ENCODE measurements at places on chromosomes 16 and 17. TPM values are rescaled to one million over a fixed set of nuclear protein-coding genes. Genes with fewer than 3 reads are reported as not detected.

GRCh38 chr17:40695874-40696472 is 7.6 kb downstream of the KRT24 start:
- H3K27me3 ChIP-seq: no peaks in the 10 kb centered on the region
- peak overlapping the region; percentile 34 for H3K27ac ChIP-seq

DNA sequence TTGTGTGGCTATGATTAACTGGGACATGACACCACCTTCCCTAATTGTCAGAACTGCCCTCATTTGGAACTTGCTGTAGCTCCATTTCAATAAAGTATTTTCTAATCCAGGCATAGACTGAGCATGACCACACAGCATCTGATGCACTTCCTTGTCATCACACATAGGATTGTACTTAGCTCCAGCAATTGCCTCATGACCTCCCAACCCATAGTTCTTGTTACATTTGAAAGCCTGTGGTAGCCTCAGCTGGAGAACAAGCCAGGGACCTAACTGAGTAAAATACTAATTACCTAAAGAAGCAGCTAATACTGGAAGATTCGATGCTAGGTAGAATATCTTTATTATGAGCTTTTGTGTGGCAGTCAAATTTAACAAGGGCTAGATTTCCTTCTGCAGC is 187.3 kb upstream of the KIF2B start:
- no peak overlapping the region for H3K27ac ChIP-seq
- no peaks in the 10 kb centered on the region for H3K4me1 ChIP-seq
- H3K4me3 ChIP-seq: no peak overlapping the region
- H3K27me3 ChIP-seq: no peaks in the 10 kb centered on the region

- no peaks in the 10 kb centered on the region for H3K4me1 ChIP-seq
- no peak for DNase-seq
- H3K27ac ChIP-seq: no peak overlapping the region
Observed at GRCh38 chr17:34739386-34739785, 160.0 kb downstream of the TMEM132E start.

GRCh38 chr16:3865241-3865640 is 15.3 kb downstream of the CREBBP start:
- no peak overlapping the region for H3K4me3 ChIP-seq
- H3K4me1 ChIP-seq: no peaks in the 10 kb centered on the region
- no peaks in the 10 kb centered on the region for H3K36me3 ChIP-seq

- H3K27ac ChIP-seq: no peak overlapping the region
- peaks cover 10% of the 10 kb centered on the region for H3K36me3 ChIP-seq
- no peaks in the 10 kb centered on the region for H3K27me3 ChIP-seq
- no peaks in the 10 kb centered on the region for H3K4me1 ChIP-seq
Observed at GRCh38 chr16:50071075-50071671, 5.4 kb downstream of the HEATR3 start.

DNA sequence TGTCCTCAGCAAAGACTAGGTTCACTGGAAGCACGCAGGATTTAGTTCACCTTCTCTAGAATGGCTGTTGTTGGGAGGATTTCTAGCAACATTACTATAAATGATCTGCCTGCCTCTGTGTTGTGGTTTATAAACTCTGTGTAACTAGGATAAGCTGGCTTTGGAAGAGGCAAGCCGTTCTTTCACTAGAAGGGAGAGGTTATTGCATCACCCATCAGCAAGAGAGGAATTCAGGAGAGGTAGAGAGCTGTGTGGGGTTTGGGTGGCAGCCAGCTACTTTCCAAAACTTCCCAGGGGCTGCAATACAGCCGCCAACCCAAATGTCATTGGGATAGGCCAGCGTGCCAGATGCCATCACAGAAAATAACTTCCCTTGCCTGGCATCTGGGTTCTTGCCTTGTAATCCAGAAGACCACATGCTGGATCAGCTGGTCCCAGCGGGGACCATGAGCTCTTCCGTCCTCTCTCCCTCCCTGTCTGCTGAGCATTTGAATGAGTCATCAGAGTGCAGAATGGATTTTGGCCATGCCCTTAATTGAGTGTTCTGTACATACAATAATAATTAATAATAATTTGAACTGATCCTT is 95.7 kb upstream of the RBFOX1 start:
- no peak for DNase-seq
- H3K4me3 ChIP-seq: no peak overlapping the region
- H3K27ac ChIP-seq: no peak overlapping the region
- H3K36me3 ChIP-seq: no peaks in the 10 kb centered on the region

GRCh38 chr16:87704754-87705353 is 60.9 kb downstream of the KLHDC4 start:
- DNase-seq: no peak
- no peaks in the 10 kb centered on the region for H3K4me1 ChIP-seq
- H3K36me3 ChIP-seq: no peaks in the 10 kb centered on the region
- H3K27me3 ChIP-seq: no peaks in the 10 kb centered on the region
- no peak overlapping the region for H3K4me3 ChIP-seq

DNA sequence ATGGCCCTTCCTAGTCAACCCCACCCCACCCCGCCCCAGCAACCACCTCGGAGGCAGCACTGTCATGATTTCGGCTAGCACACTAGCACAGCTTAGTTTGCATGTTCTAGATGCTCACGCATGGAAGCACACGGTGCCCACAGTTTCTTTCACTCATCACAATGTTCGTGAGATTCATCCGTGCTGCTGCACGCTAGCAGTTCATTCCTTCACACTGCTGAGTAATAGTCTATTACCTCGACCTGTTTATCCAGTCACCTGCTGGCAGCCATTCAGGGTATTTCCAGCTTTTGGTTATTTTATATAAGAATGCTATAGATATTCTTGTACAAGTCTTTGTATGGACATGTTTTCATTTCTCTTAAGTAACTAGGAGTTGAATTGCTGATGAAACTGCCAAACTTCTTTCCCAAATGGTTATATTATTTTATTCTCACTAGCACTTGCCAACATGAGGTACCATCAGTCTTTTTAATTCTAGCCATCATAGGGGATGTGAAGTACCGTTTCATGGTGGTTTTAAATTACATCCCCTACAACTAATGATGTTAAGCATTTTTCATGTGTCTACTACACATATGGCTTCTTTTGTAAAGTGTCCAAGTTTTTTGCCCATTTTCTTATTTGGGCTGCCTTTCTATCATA is 75.7 kb downstream of the CYTH1 start:
- no peaks in the 10 kb centered on the region for H3K4me1 ChIP-seq
- no peak overlapping the region for H3K4me3 ChIP-seq
- H3K27me3 ChIP-seq: no peaks in the 10 kb centered on the region
- H3K27ac ChIP-seq: no peak overlapping the region
- DNase-seq: no peak

DNA sequence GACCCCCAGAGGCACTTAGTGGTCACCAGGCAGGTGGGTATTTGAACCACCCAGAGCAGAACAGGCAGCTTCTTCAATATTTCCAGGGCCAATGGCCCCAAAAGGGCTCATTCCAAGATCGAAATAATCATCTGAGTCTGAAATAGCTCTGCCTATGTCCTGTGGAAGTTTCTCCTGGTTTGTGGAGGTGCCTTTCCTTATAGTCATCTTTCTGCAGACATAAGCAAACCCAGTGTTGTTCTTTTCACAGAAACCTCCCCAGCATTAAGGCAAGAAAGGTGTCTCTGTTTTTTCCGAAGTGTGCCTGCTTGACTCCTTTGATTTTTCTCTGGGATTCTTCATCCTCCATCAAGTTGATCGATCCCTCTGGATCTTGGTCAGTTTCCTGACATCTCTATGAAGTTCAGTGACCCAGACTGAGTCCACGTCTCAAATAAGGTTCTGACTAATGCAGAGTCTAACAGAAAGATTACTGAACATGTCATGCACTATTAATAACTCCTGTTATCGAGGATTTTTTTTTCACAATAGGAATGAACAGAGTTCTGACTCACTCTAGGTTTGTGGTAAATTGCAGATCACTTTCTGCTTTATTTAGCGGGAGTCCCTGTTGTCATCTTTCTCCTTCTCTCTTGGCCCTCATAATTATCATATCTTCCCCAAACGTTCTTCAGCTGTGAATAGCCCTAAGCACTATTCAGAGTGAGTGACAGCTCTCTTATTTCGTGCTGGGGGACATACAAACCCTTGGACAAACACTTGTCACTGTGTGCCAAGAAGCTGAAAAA is 1.5 kb downstream of the LRRC3C start:
- no peaks in the 10 kb centered on the region for H3K27me3 ChIP-seq
- H3K27ac ChIP-seq: peak overlapping the region; percentile 98
- no peak overlapping the region for H3K4me3 ChIP-seq
- H3K36me3 ChIP-seq: no peaks in the 10 kb centered on the region

The PRDM7 gene
- total RNA-seq: 0.09 TPM

The CETP gene
- total RNA-seq: 0.62 TPM

The ARL5C gene
- total RNA-seq: not detected
